Cortex of kidney (tissue), 1 donor: ENCODE measurements at places on chromosomes 5 and 9.

DNA sequence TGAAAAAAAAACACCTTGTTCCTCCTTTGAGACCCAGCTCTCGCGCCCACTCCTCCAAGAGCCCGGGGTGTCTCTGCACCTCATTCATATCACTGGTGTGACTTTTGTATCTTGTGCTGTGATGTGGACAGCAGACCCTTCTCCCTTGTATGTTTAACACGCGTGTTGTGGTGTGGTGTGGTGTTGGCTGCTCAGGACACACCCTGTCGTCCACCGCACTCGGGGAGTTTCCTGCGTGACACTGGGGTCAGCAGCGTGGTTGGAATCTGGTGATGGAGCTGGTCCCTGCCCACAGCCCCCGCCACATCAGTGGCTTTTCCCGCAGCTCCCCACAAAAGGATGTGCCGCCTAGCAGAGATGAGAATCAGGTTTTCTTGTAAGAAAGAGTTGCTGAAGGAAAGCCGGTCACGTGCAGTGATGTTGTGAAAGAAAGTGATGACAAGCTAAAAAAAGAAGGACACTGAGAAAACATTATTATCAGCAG lies 61.5 kb downstream of the TENT4A start:
- DNase-seq = no peak

DNA sequence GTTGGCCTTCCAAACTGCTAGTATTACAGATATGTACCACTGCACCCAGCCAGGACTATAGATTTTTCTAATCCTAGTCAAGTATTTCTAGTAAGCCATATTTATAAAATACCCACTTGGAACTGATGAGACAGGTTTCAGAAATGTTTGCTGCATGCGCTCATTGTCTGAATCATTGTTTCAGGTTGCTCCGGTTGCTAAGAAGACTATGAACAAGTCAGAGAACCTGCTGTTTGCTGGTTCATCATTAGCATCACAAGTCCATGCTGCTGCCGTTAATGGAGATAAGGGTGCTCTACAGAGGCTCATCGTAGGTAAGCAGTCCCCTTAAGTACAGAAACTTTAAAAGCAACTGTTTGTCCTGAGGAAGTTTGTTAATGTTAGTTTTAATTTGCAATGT lies 5.3 kb downstream of the INVS start:
- no peak for DNase-seq

- no peak for DNase-seq
Measured at GRCh38 chr9:91867740-91868139, 82.3 kb downstream of the ROR2 start.

DNA sequence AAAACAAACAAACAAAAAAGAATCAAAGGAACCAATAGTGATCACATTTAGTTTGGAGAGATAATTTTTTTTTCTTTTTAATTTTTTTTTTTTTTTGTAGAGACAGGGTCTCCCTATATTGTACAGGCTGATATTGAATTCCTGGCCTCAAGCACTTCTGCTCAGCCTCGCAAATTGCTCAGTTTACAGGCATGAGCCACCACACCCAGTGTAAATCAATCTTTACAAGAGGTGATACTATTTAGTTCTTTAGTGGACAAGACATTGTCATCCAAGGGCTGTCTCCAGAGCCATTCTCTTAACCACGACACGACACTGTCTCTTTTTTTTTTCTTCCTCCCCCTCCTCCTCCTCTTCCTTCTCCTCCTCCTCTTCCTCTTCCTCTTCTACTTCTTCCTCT lies 29.6 kb downstream of the ERAP2 start:
- no peak for DNase-seq

GRCh38 chr5:5424736-5425135 lies 2.3 kb downstream of the ICE1 start:
- no peak for DNase-seq

DNA sequence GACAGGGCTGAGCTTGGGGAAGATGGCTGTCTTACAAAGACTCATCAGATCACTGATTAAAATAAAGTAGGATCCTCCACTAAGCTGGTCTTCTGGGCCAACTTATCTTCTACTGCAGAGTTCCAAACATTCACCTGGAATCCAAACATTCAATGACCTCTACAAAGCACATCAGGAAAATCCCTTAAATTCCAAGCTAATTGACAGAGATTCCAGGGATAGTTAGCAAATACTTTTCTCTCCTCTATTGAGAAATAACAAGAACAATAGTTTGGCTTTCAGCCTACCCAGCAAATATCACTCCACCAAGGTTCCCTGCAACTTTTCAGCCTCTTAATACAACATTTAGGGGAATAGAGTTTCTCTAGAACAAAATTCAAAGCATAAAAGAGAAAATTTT lies 140.6 kb upstream of the LIFR start:
- DNase-seq = no peak
